Foreskin keratinocyte (primary cell): ENCODE measurements at places on chromosomes 7 and 10. TPM values are rescaled to one million over a fixed set of nuclear protein-coding genes. Genes with fewer than 3 reads are reported as not detected.

The HOXA4 gene
- 0.82 and 1.6 TPM in 2 replicates for total RNA-seq

The NUTM2E gene
- 0.20 and 0.28 TPM in 2 replicates for total RNA-seq

The C7orf57 gene
- 0.28 and 0.44 TPM in 2 replicates for total RNA-seq

The LYZL2 gene
- not detected in 2 replicates for total RNA-seq

The ICA1 gene
- total RNA-seq = 1.5 and 4.2 TPM in 2 replicates

The GATA3 gene
- total RNA-seq = 8.3 and 9.0 TPM in 2 replicates

The SPDYE6 gene
- not detected in 2 replicates for total RNA-seq

The CUEDC2 gene
- total RNA-seq = 55.1 and 61.7 TPM in 2 replicates

The C10orf67 gene
- 0.10 and 0.11 TPM in 2 replicates for total RNA-seq

The FOXP2 gene
- 0.81 and 1.0 TPM in 2 replicates for total RNA-seq

The SLIT1 gene
- not detected in 2 replicates for total RNA-seq

The IFIT1B gene
- total RNA-seq = not detected in 2 replicates

The VWDE gene
- 1.0 and 2.9 TPM in 2 replicates for total RNA-seq

The PIK3CG gene
- total RNA-seq = not detected in 2 replicates

The CNPY1 gene
- not detected in 2 replicates for total RNA-seq

The PON1 gene
- total RNA-seq = not detected in 2 replicates

The ITPRID1 gene
- not detected in 2 replicates for total RNA-seq

The TNS3 gene
- total RNA-seq = 6.6 and 9.4 TPM in 2 replicates

The HMX2 gene
- not detected in 2 replicates for total RNA-seq

The PTPRN2 gene
- total RNA-seq = not detected in 2 replicates

The NUTM2A gene
- total RNA-seq = 1.3 and 1.7 TPM in 2 replicates

The ITGA8 gene
- not detected in 2 replicates for total RNA-seq

The CTNNA3 gene
- total RNA-seq = 0.07 TPM in 1 of 2 replicates, not detected in the other

The ATG9B gene
- 0.18 and 0.31 TPM in 2 replicates for total RNA-seq

The SAMD9 gene
- 20.6 and 34.2 TPM in 2 replicates for total RNA-seq
